Renal cortex interstitium (tissue), 15 donors: ENCODE measurements at places on chromosomes 3 and 15. TPM values are rescaled to one million over a fixed set of nuclear protein-coding genes. Genes with fewer than 3 reads are reported as not detected.

- DNase-seq = no peak
These were observed 232.2 kb downstream of the VPS13C start for GRCh38 chr15:61828008-61828407.

- DNase-seq = no peak
These were observed 16.7 kb downstream of the MCTP2 start for GRCh38 chr15:94247789-94248638.

DNA sequence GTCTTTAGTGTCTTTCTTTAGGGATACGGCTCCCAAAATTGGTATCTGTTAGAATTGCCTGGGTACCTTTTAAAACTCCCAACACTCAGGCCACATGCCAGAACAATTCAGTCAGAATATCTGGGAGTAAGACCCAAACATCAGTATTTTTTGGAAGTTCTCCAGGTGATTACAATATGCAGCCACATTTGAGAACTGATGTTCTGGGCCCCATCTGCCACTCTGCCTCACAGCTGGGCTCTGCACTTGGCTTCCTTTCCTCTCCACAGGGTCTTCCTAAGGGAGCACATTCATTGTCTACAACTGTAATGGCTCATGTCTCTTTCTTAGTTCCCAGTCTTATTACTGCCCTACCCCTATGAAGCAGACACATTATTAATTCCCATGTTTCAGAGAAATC is 394.5 kb downstream of the MFSD1 start:
- DNase-seq = no peak

DNA sequence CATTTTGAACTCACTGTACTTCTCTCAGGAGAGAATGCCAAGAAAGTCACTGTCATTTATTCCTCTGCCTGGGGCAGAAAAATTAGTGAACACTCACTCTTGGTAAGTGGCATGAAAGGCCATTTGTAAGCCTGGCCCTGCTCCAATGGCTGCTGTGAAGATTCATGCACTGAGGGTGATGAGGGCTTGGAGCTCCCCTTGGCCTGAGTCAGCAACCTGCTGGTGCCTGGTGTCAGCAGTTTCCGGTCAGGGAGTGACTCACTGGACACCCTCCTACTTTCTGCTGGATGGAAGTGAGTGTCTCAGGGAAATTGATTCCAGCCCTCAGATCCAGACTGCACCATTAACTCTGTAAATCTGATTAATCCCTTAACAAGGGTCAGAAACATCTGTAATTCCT is 37.6 kb downstream of the TRA2B start:
- DNase-seq = no peak

DNA sequence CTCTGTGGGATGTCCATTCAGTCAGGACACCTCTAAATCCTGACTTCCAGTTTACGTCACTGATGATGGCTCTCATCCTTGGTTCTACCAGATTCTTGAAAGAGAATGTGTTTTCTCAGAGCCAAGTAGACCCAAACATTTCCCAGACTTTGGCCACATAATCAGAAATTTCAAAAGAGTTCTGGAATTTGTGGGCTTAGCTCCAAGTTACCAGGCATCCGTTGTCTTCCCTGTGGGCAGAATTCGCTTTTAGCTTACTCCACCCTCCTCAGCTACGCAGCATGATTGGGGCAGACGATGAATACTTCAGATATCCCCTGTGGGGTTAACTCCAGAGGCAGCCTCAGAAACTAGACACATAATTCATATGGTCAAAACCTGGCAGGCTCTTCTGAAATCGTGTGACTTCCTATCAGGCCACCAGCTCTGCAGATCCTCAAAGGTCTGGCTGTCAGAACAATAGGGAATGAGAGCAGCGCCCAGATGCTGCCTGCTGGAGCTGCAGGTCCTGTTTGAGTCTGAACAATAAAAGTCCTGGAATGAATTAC is 30.6 kb downstream of the CRTC3 start:
- DNase-seq = no peak

Gene SLC12A1
- 342 TPM for polyA plus RNA-seq

Gene FAM162A
- polyA plus RNA-seq = 69.6 TPM

Gene FAM107A
- 4.6 TPM for polyA plus RNA-seq

Gene GPR149
- not detected for polyA plus RNA-seq

Gene GREM1
- 0.52 TPM for polyA plus RNA-seq

Gene GOLIM4
- 106 TPM for polyA plus RNA-seq
